Hepatic stellate cell (primary cell): ENCODE measurements at places on chromosomes 13 and 19.
A peak's percentile ranks its signal among the peaks of the same experiment; 100 is the strongest.

DNA sequence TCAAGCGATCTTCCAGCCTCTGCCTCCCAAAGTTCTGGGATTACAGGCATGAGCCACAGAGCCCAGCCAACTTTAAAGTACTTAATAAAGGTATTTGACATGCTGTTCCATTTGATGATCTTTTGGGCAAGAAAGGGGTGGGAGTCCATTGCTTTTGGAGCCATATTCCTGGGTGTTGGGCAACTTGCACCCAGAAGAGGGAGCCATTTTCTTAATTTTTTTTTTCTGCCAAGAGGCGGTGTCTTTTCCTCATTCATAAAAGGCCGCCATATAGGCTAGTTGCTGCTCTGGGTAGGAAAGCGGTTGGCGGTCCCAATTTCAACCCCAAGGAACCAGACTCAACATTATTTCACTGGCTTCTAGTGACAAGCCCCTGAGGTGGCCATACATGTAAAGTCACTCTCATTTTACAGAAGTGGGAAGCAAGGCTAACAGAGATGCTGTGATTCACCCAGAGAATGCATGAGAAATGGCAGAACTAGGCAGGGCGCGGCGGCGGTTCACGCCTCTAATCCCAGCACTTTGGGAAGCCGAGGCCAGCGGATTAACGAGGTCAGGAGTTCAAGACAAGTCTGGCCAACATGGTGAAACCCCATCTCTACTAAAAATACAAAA is 139.6 kb downstream of the CACNA1A start:
- peak; percentile 46 for DNase-seq

GRCh38 chr13:20713014-20713376 is 9.5 kb downstream of the IL17D start:
- no peak for DNase-seq

- no peak for DNase-seq
These were observed 1165.3 kb downstream of the EFNB2 start for GRCh38 chr13:105370011-105370650.

DNA sequence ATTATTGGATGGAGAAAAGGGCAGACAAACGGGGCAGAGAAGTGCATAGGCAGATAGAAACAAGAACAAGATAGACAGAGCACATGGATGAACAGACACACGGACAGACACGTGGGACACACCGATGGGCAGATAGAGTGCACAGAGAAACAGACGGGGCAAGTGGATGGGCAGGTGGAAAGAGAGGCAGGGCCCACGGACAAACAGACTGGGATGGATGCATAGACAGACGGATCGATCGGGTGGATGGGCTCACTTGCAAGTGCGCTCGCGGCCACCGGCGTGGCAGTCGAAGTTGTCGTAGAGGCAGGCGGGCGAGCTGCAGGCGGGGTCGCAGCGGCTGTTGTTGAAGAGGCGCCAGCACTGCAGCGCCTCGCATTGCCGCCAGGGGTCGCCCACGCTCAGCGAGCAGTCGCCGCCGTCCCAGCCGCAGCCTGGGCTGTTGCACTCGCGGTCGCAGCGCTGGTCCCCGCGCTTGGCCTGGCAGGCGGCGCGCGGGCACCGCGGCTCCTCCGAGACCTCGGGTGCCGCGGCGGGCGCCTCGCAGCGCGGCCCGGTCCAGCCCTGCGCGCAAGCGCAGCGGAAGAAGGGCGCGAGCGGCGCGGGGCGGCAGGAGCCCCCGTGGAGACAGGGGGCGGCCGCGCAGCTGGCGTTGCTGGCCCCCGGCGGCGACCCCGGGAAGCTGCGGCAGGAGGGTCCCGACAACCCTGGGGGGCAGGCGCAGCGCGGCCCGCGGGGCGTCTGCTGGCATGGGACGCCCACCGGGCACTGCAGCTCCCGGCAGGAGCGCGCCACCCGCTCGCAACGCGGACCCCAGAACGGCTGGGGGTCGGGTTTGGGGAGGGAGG is 23.3 kb downstream of the NOTCH3 start:
- DNase-seq, result peak; percentile 72

DNA sequence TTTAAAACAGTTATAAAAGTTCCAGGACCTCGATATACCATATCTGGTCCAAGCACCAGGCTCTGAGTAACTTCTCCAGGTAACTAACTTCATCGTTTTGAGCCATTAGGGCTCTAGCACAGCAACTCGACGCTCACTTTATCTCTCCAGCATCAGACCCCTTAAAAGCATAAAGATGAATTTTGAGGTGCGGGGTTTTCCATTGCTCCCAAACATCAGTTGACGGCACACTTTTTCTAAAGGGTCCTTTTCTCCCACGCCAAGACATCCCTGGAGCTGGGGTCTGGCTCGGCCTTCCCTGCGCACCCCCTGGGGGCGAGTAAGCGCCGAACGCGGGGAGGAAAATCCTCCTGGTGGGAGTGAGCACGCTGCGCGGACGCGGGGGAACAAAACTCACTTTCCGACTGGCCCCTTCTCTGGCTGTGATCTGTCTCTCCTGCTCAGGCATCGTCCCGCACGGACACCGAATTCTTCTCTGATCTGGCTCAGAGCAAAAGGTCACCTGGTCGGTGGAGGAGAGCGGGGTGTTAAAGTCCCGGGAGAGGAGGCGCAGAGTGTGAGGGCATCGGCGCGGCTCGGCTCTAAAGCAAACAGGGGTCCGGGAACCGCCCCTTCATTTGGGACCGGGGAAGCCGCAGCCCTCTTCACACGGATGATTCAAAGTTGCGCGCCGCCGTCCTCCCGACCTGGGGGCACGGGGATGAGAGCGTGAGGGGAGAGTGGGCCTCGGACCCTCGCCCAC is at the start of gene ATP7B:
ATP7B (minus strand) TSS at position 561 of the 742 bp plus-strand sequence; CDS start at position 448, 113 bp downstream.
- peak; percentile 24 for DNase-seq

DNA sequence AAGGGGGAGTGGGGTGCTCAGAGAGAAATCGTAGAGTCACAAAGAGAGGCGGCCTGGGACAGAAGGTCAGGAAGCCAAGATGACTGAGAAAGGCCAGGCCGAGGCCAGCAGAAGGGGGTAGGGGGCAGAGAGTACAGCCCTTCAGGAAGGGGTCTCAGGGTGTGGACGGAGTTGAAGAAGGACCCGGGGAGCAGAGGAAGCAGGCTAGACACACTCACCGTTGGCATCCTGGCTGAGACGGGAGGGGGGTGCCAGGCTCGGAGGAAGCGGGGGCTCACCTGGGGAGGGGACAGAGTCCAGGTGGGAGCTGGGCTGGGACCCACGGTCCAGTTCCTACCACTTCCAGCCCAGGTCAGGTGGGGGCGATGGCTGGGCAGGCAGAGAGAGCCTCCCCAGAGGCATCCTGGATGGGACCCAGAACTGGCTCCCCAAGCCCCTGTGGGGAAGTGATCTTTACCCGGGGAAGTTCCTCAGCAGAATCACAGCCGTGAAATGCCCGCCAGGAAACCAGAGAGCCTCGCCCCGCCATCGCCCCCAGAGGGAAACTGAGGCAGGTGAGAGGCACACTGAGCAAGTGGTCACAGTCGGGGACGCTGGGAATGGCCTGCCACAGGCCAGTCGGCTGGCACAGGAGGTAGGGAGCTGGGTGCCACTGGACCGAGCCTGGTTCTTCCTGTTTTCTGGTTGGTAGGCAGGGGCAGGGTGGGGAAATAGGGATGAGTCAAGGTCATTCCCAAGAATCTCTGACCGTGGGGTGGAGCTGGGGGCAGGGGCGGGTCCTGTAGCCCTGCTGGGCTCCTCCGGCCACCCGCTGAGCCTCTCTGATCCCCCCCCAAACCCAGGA is 1.4 kb downstream of the MATK start:
- DNase-seq, result no peak

DNA sequence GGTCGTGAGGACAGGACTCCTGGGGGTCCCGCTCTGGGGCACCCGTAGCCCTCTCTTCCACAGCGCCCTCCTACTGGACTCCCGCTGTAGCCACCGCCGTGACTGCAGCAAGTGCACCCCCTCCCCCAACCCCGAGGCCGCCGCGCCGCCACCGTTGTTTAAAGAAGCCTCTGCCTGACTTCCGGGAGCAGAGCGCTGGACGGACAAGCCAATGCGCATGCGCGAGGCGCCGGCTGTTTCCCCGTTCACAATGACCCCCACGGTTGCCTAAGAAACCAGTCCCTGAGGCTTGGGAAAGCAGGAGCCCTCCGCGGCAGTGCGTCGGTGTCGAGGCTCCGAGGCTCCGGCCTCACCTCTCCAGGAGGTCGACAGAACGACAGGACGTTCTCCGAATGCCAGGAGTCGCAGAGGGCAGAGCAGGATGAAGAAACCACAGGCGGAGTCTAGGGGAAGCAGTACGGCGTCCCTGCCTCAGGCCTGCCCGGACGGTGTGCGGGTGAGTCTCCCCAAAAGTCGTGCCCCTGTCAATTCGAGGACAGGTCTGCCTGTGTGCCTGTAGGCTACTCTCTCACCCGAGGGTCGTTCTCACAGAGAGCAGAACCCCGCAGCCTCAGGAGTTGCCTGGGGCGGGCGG is 70.5 kb upstream of the ZNF420 start:
- DNase-seq, result peak; percentile 69

- DNase-seq, result no peak
These were observed 274.7 kb downstream of the FGF14 start for GRCh38 chr13:102127153-102127552.

- no peak for DNase-seq
These were observed 9.4 kb upstream of the NUP62 start for GRCh38 chr19:49938662-49939061.

- DNase-seq, result no peak
These were observed 283.3 kb downstream of the DIAPH3 start for GRCh38 chr13:59880468-59880867.

DNA sequence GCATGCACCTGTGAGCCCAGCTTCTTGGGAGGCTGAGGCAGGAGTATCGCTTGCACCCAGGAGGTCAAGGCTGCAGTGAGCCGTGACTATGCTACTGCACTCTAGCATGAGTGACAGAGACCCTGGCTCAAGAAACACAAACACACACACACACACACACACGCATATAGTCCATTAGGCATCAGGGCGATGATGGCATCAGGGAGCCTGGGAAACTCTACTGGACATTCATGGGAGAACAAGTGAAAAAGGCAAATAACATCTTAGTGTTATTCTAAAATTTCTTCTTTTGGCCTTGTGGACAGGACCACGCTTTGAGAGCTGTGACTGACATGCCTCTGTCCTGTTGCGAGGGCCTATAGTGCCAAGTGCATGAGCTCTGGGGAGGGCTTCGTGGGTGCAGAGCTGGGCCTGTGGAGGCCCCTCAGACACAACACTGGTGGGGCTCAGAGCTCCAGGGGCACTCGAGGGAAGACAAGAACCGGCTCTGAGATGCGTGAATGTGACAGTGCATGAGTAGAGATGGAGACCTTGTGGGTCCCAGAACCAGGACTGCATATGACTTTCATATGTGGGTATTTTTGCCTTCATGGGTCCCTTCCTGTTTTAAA is 8.0 kb upstream of the USF2 start:
- DNase-seq, result no peak

GRCh38 chr19:9903336-9903735 is 33.0 kb downstream of the OLFM2 start:
- no peak for DNase-seq

DNA sequence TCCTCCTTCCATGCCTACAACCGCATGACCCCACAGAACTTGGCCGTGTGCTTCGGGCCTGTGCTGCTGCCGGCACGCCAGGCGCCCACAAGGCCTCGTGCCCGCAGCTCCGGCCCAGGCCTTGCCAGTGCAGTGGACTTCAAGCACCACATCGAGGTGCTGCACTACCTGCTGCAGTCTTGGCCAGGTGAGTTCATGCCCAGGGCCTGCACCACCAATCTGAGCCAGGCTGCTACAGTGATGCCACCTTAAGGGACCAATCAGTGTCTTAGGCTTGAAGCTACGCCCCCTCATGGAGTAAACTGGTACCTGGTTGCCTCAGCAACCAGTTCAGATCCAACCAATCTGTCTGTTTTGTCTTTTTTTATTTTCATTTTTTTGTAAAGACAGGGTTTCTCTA is 5.2 kb downstream of the SYDE1 start:
- DNase-seq, result no peak

DNA sequence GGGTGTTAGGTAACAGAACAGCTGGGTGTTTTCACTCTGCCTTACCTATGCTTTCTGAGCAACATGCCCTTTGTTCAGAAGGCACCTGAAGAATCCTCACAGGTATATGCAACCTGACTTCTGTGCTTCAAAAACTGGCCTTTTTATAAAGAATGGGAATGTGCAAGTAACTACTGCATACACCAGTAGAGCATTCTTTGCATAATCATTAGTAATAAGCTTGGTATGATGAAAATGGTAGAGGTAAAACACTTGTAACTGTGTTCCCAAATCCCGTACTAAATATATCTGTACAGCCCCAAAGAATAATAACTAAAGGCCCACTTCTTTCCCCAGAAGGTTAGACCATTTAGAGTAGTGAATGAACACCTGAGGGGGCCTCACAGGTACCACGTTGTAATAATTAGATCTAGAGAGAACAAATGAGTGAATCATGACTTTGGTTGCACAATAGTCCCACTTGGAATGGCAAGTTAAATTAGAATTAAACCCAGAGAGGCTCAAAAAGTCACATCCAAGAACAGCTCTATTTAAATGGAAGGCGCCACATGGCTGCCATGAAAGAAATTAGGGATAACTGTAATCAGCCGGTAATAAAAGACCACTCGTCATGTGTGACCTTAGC is 413.9 kb downstream of the KLF12 start:
- DNase-seq, result no peak

- no peak for DNase-seq
These were observed 16.5 kb upstream of the TNFAIP8L1 start for GRCh38 chr19:4622695-4623421.

- peak; percentile 97 for DNase-seq
These were observed 14.7 kb downstream of the CILP2 start for GRCh38 chr19:19552798-19553197.

GRCh38 chr13:46178143-46178542 is 3.8 kb downstream of the LCP1 start:
- no peak for DNase-seq

- DNase-seq, result no peak
These were observed 155.7 kb downstream of the SLC7A1 start for GRCh38 chr13:29439601-29440388.

- DNase-seq, result no peak
These were observed 13.3 kb upstream of the ZSCAN4 start for GRCh38 chr19:57655443-57655842.

GRCh38 chr19:17333611-17334413 is 843 bp downstream of the ANO8 start:
- DNase-seq, result peak; percentile 89

GRCh38 chr19:41551212-41551610 is 24.8 kb upstream of the CEACAM21 start:
- no peak for DNase-seq

GRCh38 chr13:36259361-36260137 is 38.1 kb downstream of the CCDC169 start:
- DNase-seq, result no peak

DNA sequence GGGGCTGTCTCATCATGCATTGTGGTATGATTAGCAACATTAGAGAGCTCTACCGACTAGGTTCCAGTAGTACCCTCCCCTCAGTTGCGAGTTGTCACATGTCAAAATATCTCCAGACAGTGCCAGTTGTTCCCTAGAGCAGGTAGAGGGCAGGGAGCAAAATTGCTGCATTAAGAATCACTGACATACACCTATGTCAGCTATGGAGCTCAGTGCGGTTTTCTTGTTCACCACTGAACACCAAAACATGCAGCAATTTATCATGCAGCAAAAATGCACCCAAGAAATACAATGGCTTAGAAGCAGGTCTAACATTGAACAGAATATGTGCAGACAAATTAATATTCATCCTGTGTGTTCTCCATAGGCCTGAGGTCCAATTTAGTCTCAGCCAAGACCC is 186.9 kb upstream of the STARD13 start:
- no peak for DNase-seq
